ENCODE measurements at places on chromosomes 5 and 9.

DNA sequence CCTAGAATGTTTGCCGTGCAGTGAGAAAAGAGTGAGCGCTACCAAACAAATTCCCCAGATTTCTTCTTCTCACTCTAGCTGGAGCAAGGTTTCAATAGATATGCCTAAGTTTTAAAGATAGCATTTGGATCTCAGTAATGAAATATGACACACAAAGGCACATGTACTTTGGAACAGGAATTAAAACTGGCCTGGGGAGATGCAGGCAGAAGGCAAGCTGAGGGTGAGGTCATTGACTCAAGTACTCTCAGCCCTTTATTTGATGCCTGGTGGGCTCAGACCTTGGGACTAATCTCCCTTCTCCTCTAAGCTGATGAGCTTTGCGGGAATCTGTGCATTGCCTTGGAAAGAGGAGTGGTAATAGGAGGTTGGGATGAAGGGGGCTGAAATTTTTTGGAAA, 323.3 kb upstream of the SLC30A5 start:
- no peak overlapping the region for H3K27ac ChIP-seq
- no peaks in the 10 kb centered on the region for H3K36me3 ChIP-seq
- H3K4me1 ChIP-seq = peaks cover 3% of the 10 kb centered on the region
- no peaks in the 10 kb centered on the region for H3K27me3 ChIP-seq
- no peak for DNase-seq
- H3K4me3 ChIP-seq = no peak overlapping the region

GRCh38 chr5:100898504-100899346, 4.4 kb downstream of the ST8SIA4 start:
- H3K36me3 ChIP-seq = no peaks in the 10 kb centered on the region
- H3K4me3 ChIP-seq = no peak overlapping the region
- no peak for DNase-seq
- H3K27ac ChIP-seq = no peak overlapping the region

GRCh38 chr5:42855811-42856210, 44.1 kb upstream of the SELENOP start:
- no peaks in the 10 kb centered on the region for H3K27me3 ChIP-seq
- no peak overlapping the region for H3K27ac ChIP-seq
- peaks cover 10% of the 10 kb centered on the region for H3K4me1 ChIP-seq
- DNase-seq = no peak

GRCh38 chr9:87889065-87889881, 6.6 kb downstream of the SPATA31E1 start:
- DNase-seq = no peak

DNA sequence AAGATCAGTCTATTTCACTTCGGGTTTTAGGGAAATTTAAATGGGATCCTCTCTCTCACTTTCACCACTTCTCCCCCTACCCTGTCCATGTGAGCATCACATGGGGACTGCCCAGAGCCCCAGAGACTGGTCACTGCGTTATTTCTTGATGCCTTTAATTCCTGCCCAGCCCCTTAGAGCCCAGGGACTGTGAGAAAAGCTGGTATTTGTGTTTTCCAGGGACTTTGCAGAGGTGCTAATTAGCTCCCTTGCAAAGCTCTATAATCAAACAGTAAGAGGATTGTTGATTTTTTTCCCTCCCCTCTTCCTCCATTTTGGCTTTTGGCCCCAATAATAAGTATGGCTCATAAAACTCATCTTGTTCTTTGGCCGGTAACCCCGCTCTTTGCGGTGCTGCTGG, 35.6 kb downstream of the NTRK2 start:
- H3K4me3 ChIP-seq = no peak overlapping the region
- H3K27ac ChIP-seq = no peak overlapping the region
- DNase-seq = no peak
- H3K36me3 ChIP-seq = no peaks in the 10 kb centered on the region
- peaks cover 2% of the 10 kb centered on the region for H3K4me1 ChIP-seq

DNA sequence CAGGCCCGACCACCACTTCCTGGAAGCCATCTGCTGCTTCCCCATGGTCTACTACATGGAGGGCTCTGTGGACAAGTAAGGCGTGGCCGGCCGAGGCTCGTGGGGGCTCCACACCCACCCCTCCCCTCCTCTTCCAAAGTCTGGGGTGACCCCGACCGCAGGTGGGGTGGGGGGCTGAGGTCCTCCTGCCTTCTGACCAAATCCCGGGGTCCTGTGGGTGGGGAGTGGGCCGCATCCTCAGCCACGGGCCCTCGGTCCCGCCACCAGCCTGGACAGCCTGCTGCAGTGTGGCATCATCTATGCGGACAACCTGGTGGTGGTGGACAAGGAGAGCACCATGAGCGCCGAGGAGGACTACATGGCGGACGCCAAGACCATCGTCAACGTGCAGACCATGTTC, 76.4 kb downstream of the KCNT1 start:
- no peak overlapping the region for H3K4me3 ChIP-seq
- no peaks in the 10 kb centered on the region for H3K36me3 ChIP-seq
- no peak for DNase-seq
- no peaks in the 10 kb centered on the region for H3K4me1 ChIP-seq

- no peak overlapping the region for H3K4me3 ChIP-seq
- H3K27me3 ChIP-seq = no peaks in the 10 kb centered on the region
- H3K27ac ChIP-seq = peak overlapping the region; percentile 53
- H3K36me3 ChIP-seq = peaks cover 15% of the 10 kb centered on the region
- DNase-seq = no peak
- H3K4me1 ChIP-seq = peaks cover 18% of the 10 kb centered on the region
These were observed 36.6 kb downstream of the CTNNA1 start for GRCh38 chr5:138789771-138790242.

DNA sequence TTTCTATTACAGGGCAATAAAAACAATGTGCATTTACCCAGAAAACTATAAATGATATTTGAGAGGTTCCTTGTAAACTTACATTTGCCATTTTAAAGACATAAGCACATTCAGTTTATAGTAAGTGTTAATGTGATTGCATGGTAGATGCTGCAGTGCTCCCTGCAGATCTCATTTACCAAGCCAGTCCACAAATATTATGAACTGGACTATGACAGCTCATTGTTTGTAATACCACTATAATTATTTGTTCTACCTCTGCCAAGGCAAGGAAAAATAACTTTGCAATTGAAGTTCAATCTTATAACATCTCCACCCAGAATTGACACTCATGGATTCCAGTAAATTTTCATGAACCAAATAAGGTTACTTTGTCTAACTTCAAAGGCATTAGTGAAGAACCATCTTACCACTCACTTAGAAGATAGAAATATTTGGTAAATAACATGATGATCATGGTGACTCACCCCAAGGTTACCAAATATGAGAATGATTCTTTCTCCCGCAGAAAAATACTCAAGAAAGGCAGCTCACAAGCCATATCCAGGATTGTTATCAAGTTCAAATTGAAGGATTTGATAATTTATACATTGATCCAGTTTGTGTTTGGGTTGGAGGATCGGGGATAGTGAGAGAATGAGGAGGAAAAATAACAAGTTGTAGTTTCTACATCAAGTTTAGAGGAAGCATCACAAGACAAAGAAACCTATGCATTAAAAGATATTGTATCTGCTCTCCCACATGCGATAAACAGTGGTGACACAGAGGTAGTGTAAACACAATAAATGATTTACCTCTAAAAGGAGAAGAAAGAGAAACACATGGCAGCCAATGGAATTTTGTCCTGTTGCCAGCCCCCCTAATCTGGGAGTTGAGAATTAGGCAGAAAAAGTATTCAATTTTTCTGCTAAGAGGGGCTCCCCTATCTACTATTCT, 29.5 kb downstream of the CDH9 start:
- H3K4me3 ChIP-seq = no peak overlapping the region
- no peak for DNase-seq
- H3K27me3 ChIP-seq = no peaks in the 10 kb centered on the region
- no peak overlapping the region for H3K27ac ChIP-seq

GRCh38 chr9:110874963-110875674, 163.2 kb downstream of the LPAR1 start:
- peaks cover 6% of the 10 kb centered on the region for H3K36me3 ChIP-seq
- no peak for DNase-seq
- no peak overlapping the region for H3K27ac ChIP-seq
- H3K4me3 ChIP-seq = no peak overlapping the region

DNA sequence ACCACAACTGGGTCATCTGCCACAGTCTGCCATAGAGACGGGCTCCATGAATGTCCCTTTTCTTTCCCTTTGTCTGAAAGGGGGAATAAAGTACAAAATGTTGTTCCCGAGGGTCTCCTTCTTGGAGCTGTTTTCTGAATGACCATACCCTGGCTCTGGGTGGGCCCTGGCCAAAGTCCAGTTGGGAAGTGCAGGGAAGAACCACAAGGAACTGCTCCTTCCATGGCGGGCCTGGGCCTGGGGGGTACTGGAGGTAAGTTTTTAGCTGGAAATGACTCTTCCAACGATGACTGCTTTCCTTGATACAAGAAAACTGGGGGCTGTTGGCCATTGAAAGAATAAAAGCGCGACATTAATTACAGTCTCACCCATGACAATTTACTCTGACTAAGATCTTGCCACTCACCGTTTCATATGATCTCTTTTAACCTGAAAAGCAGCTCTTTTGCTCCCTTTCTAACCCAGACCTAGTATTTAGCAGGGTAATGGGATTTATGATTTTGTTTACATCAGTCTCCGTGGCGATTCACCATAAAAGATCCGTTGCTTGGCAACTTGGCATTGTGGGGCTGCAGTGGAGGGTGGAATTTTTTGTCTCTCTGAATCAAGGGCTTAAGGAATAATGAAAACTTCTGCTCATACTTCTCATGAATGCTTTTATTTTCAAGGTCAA, 89.2 kb upstream of the PTCH1 start:
- no peak for DNase-seq
- no peaks in the 10 kb centered on the region for H3K36me3 ChIP-seq
- H3K27me3 ChIP-seq = peaks cover 3% of the 10 kb centered on the region
- H3K4me1 ChIP-seq = peaks cover 10% of the 10 kb centered on the region
- H3K27ac ChIP-seq = no peak overlapping the region

- H3K4me1 ChIP-seq = peaks cover 3% of the 10 kb centered on the region
- peaks cover 6% of the 10 kb centered on the region for H3K27me3 ChIP-seq
- H3K27ac ChIP-seq = peak overlapping the region; percentile 82
- no peak for DNase-seq
- H3K36me3 ChIP-seq = no peaks in the 10 kb centered on the region
These were observed 186.2 kb downstream of the SNX18 start for GRCh38 chr5:54703565-54704255.

DNA sequence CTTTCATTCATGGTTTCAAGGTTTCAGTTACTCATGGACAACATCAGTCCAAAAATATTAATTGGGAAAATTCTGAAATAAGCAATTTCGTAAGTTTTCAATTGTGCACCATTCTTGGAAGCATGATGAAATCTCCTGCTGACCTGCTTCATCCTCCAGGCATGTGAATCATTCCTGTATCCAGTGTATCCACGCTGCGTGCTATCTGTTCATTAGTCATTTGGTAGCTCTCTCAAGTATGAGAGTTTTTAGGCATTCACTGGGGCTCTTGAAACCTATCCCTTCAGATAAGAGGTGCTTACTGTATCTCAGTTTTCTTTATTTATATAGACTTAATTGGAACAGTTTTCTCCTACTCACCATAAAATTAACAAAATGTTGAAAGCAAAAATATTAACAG, 293.0 kb downstream of the CDH12 start:
- H3K36me3 ChIP-seq = no peaks in the 10 kb centered on the region
- no peak for DNase-seq
- no peak overlapping the region for H3K27ac ChIP-seq

- DNase-seq = no peak
- H3K27ac ChIP-seq = no peak overlapping the region
- no peaks in the 10 kb centered on the region for H3K27me3 ChIP-seq
- H3K4me3 ChIP-seq = no peak overlapping the region
- H3K36me3 ChIP-seq = peaks cover 11% of the 10 kb centered on the region
- no peaks in the 10 kb centered on the region for H3K4me1 ChIP-seq
These were observed 13.2 kb downstream of the ATOX1 start for GRCh38 chr5:151745071-151745705.

DNA sequence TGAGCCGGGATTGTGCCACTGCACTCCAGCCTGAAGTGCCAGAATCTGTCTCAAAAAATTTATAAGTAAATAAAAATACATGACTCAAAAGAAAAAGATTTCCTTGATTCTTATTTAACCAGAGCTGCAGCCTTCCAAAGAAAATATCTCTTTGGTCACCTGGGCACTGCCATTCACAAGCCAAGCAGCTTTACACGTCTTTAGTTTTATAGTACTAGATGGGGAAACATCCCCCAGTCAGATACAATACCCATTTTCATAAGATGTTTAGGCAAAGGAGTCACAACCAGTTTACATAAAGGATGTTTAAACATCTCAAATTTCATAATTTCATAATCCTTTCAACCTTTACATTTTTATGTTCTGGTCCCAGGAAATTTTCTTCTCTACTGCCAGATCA, 13.7 kb upstream of the OXCT1 start:
- no peak overlapping the region for H3K27ac ChIP-seq
- DNase-seq = no peak
- no peaks in the 10 kb centered on the region for H3K36me3 ChIP-seq
- H3K27me3 ChIP-seq = no peaks in the 10 kb centered on the region
- peaks cover 5% of the 10 kb centered on the region for H3K4me1 ChIP-seq

DNA sequence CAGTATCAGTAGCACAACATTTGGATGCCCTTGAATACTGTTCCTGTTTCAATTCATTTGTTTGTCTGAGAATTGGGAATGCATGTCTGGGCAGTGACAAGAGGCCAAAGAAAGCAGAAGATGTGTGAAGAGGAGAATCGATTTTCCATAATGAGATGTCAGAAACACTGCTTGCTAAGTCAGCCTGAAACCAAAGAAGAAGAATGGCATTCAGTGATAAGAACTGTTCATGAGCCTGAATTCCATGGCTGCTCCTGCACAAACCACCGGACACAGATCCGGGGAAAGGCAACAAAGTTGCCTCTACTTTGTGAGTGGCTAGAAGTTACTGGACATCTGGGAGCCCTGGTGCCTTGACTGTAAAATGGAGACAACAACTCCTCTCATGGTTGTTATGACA, 207.2 kb upstream of the RASEF start:
- DNase-seq = no peak
- peak overlapping the region; percentile 23 for H3K27ac ChIP-seq
- no peak overlapping the region for H3K4me3 ChIP-seq

DNA sequence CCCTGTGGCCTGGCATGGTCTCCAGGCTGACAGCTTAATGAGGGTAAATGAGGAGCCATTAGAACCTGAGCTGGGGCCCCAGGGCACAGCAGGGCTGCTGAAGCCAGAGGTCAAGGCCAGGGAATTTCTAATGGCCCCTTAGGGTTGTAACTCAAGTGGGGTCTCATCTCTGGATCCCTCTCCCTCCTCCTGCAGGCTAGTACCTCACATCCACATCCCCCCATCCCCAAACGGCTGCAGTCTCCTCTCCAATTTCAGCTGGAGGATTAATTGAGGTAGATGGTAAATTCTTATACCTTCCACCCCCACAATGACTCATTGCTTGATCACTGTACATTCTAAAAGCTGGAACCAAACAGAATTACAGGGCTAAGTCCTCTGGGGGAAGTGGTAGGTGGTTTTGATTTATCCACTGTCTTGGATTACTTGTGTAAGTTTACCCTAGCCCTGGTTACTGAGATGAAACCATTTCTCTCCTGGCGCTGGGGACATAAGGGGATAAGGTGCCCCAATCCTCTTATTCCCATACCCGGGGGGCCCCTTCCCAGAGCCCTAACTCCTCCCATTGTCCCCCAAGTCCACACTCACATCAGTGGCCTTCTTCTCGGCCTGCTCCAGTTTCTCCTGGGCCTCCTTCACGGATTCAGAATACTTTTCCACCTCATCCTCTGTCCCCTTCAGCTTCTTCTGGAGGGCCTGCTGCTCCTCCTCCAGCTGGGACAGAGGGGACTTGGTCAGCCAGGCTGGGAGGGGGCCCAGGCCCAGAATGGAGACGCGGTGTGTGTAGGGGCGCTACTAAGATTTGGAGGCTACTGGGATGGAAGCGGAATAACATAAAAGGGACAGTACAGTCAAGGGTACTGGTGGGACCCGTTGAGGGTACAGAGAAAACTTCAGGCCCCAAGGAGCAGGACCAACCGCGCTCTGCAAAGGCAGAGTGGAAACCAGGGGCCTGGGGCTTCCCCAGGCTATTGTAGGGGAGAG, 875 bp downstream of the TPM2 start:
- peak overlapping the region; percentile 71 for H3K4me3 ChIP-seq
- no peak for DNase-seq
- H3K36me3 ChIP-seq = peaks cover 2% of the 10 kb centered on the region

All from progenitor cell of endocrine pancreas (in vitro differentiated cells).